Kasumi-1 (cell line): ENCODE measurements at places on chromosomes 3 and 15.

DNA sequence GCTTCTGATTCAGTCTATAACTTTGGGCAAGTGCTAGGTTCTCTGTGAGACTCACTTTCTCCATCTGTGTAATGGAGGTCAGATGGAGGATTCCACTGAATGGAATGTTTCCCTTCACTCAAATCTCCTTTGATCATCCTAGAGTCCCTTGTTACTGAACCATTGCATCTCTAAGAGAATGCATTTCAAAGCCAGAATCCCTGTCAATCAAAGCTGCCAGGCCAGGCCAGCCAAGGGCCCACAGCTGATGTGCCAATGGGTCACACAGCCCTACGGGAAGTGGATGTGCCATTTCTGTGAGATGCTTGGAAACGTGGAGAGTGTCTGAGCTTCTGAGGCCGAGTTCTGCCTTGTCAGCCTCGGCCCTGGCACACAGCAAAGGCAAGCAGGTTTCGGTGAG is 32.4 kb downstream of the SCN5A start:
- DNase-seq = no peak

GRCh38 chr15:41892621-41893421 is 1.0 kb downstream of the SPTBN5 start:
- DNase-seq = no peak

DNA sequence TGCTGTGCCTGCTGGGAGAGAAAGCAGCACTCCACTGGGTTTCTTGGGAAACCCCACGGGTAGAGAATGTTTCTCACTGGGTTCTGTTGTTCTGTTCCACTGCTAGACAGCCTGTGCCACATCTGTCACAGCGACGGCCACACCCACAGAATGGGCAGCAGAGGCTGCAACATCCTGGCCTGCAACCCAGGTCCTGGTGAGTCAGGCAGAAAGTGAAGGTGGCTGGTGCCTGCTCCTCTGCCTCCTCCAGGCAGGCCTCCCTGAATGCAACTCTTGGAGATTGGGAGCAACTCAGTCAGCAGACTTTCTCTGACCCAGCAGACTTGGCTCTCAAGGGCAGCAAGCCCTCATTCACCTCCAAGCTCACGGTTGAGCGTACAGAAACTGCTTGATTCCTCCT is 13.0 kb downstream of the C3orf18 start:
- no peak for DNase-seq

DNA sequence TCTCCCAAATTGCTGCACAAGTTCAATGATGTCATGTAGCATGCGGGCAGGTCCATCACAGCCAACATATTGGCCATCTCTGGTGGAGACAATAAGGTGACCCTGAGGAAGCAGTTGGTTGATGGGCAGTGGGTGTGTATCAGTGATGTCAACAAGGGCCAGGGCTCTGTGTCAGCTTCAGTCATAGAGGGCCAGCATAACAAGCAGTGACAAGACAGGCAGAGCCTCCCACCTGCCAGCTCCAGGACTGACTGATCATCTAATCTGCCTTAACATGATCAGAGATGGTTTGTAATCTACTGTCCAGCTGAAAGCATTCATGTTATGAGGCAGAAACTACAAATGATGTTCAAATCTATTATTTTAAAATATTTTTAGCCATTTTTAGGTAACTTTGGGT is 62.3 kb downstream of the GLB1 start:
- no peak for DNase-seq

GRCh38 chr3:107347751-107348150 is 29.5 kb upstream of the CCDC54 start:
- DNase-seq = peak; percentile 19

DNA sequence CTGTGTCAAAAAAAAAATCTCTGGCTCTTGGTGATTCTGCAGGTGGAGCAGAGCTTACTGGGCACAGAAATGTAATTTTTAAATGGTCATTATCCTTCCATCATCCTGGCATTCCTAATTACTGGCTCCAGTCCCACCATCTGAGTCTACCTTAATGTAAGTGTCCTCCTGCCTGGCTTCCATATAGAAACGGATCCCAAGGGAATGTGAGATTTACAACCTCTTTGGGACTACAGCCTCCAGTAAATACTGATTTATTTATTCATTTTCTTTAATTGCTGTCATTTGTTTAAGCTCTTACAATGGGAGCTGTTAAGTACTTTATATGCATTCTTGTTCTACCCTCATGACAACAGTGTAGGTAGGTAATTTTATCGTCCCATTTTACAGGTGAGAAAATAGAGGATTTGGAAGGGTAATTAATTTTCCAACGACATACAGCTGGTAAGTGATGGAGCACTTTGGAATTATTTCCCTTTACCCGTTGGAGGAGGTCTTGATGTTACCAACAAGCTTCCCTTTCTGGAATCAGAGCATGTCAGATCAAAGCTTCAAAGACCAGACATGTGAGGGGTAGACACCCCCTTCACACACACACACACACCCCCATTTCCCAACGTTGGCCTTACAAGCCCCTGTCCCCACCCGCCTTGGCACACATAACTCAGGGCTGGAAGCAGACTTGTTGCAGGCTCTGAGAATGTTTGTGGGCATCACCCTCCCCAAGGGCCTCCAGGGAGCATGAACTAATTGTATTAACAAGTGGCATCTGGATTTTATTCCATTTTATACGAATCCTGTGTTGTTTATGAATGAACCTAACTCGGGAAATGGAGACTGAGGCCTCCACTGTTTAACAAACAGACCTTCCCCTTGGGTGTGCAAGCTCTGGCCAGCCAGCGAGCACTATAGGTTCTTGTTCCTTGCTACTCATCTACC is 116.9 kb downstream of the ALDH1A2 start:
- DNase-seq = no peak

DNA sequence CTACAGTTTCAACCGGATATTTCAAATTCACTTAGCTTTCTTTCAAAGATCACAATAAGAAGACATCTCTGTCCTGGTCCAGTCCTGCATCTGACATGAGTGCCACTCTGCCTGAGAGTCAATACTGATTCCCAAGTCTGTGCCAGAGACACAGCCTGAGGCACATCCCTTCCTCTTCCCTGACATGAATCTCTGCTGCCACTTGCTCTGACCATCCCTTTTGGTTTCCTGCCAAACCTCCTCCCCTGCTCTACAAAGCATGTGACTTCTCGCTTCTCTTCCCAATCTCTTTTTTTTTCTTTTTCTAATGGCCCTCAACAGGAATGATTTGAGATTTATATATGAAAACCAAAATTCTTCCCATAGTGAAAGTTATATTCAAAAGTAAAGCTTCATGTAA is 117.9 kb downstream of the MECOM start:
- no peak for DNase-seq

DNA sequence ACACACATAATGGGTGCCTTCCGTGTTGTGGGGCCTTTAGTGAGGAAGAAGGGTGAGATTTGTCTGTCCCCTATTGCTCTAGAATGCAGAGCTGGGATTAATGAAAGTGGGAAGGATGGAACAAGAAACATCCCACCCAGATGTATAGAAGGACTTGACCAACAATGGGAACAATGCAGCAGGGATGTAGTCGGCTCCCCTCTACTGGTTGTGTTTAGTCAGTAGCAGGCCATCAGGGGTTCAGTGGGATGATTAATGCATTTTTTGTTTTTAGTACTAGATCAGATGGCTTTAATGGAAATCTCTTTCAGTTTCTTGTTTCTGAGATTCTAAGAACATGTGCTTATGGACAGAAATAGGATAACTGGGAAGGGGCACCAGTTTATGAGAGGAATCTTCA is 156.0 kb upstream of the ROPN1 start:
- DNase-seq = no peak

GRCh38 chr15:70159001-70159712 is 61.4 kb upstream of the TLE3 start:
- no peak for DNase-seq

DNA sequence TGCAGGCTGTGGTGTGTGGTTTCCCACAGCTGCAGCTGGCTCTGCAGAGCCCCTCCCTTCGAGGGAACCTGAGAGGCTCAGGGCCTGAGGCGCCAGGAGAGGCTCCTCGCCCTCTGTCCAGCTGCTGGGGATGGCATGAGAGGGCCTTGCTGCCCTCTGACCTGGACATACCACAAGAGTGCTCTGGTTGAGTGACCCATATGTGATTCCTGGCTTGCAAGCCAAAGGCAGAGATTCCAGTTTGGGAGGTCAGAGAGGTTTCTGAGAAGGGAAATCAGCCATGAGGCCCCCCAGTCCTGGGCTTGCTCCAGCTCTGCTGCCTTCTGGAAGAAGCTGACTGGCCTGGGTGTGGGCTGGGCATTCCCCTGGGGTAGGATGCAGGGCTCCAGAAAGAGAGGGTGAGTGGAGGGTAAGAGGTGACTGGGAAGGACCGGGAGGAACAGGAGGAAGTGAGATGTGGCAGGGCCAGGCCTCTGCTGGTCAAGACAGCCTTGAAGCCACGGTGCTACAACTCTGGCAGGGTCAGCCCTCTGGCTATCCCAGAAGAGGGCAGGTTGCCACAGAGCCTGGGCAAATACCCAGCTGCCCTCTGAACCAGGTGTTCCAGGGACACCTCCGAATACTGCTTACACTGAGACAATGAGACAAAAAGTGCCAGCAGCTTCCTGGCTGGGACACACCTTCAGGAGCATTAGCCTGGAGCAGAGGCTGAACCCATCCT is 16.0 kb upstream of the SRP14 start:
- DNase-seq = no peak

DNA sequence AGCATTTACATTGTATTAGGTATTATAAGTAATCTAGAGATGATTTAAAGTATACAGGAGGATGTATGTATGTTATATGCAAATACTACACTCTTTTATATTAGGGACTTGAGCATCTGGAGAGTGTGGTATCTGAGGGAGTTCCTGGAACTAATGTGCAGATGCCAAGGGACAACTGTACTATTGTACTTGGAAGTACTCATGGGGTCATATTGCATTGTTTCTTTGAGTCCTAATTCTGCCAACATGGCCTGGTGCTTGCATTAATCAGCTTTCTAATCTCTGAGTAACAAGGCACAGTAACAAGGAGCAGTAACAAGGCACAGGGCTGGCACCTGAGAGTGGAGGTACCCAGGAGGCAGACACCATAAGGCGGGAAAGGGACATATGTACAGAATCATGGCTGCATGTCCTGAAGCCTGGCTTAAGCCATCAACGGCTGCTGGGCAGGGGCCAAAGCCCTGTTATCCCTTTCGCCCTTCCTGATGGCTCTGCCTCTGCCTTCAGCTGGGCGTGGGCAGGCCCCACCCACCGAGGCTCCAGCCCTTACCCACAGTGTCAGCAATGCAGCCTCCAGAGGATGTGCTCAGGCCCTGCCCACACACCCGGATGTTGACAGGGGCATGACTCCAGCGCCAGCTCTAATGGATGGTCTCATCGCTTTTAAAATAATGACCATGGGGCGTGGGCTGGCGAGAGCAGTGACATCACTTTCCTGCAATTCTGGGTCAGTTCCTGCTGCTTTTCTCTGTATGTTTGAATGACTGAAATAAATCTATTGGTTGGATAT is 22.9 kb downstream of the CEMIP start:
- DNase-seq = no peak

DNA sequence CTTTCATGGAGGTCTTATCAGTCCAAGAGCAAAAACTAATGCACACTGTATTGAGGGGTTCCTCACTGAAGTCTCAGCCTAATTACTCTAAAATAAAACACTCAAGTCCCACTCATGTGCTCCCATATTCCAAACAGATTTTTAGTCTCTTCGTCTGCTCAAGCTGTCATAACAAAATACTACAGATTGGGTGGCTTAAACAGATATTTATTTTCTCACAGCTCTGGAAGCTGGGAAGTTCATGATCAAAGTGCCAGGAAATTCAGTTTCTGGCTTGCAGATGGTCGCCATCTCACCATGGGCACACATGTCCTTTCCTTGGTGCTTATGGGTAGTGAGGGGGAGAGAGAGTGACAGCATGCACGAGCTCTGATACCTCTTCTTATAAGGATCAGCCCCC is 147.5 kb downstream of the ANXA2 start:
- DNase-seq = no peak

- DNase-seq = peak; percentile 6
Observed at GRCh38 chr3:90184861-90185260, 1077.4 kb downstream of the EPHA3 start.

DNA sequence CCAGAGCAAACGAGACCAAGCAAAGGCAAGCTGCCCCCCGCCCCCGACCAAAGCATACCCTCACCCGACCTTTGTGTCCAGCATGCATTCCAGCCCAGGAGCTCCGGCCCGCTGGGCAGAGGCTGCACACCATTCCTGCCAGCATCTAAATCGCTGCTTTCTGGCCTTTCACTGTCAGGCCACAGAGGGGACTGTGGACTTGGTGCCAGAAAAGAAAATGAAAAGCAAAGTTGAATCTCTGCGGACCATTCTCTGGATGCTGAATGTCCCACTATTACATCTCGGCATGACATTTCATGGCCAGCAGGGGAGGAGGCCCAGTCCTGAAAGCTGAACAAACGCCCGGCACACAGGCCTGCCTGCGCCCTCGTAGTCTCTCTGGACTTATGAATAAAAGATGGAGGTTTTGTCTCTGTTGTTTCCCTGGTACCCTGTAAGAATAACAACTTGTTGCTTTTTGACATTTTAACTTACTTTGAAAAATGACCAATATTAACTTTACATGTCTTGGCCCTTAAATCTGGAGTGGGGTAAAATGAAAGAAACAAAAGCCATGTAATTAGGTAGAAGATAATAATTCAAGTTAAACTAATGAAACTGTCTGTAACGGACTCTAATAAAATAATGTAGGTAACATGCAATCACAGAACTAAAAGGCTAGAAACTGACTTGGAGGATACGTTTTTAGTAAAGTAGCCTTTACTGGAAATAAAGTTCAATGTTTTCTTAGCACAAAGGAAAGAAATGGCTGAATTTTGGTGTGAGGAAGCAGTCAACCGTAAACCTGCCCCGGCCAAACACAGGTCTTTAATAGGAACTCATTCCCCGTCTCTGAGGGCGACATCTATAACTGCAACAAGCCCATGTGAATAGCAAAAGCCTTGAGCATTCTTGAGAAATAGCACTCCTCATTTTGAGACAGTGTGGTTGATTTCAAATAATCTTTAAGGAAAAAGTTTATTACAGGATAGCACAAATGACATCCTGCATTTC is 12.7 kb downstream of the IL17RD start:
- no peak for DNase-seq

DNA sequence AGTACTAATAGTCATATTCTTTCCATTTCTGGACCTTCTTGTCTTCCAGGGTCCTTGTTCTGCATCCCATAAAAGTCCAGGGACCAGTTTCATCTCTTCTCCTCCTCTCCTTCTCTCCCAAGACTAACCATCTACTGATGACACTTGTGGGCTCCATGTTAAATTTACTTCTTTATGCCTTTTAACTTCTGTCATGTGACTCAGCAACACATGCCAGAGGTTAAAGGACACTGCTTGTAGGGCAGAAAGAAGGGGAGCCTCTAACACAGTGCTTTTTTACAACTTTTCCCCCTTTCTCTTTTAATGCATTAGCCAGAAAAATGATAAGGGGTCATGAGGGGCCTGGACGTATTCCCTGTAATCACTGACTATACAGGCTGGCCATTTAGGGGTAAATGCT is 10.0 kb downstream of the SH3GL3 start:
- no peak for DNase-seq

DNA sequence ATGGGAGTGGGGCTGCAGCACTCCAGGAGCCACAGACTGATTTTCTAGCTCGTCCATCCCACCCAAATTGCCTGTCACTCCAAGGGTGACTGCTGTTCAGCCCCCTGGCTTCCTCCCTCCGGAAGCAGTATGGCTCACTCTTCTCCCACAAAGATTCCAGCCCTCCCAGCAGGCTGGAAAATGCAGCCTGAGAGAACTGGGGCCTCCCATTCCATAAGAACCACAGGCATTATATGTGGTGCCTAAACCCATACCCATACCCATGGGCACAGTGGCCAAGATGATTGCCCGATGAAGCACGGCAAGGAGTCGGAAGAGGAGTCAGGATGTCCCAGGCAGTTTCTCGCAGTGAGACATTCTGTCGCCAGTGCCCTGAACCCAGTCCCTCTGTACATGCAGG is 6.0 kb upstream of the VILL start:
- DNase-seq = no peak
